ENCODE measurements at places on chromosomes 3 and 15.

DNA sequence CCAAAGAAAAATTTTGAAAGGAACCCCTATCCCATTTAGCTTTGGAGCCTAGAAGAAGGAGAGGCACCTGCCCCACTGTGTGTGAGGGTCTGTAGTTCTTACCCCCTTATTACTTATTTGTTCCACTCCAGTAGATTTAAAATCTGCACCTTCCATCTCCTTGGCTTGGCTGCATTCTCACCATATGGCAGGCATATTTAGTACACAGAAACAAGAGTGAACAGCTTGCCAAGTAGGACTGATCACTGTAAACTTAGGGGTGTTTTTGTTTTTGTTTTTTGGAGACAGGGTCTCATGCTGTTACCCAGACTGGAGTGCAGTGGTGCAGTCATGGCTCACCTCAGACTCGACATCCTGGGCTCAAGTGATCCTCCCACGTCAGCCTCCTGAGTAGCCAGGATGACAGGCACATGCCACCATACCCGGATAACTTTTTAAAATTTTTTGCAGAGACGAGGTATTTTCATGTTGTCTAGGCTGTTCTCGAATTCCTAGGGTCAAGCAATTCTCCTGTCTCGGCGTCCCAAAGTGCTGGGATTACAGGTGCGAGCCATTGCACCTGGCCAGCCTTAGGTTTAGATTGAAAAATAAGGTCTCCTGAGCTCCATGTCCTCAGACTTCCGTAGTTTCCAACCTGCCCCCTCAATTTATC is 14.1 kb upstream of the ANXA2 start:
- no peak for DNase-seq
- peaks cover 5% of the 10 kb centered on the region for H3K36me3 ChIP-seq
- no peaks in the 10 kb centered on the region for H3K27me3 ChIP-seq
- H3K27ac ChIP-seq: no peak overlapping the region

- DNase-seq: no peak
- no peak overlapping the region for H3K27ac ChIP-seq
- no peak overlapping the region for H3K4me3 ChIP-seq
- H3K36me3 ChIP-seq: no peaks in the 10 kb centered on the region
- H3K4me1 ChIP-seq: no peaks in the 10 kb centered on the region
- H3K27me3 ChIP-seq: no peaks in the 10 kb centered on the region
These were observed 31.4 kb upstream of the RARB start for GRCh38 chr3:25396686-25397085.

GRCh38 chr3:130835483-130835882 is 58.4 kb upstream of the ATP2C1 start:
- H3K4me3 ChIP-seq: no peak overlapping the region
- H3K36me3 ChIP-seq: no peaks in the 10 kb centered on the region
- H3K27ac ChIP-seq: no peak overlapping the region

GRCh38 chr3:43291546-43291945 is 5.2 kb downstream of the SNRK start:
- H3K4me3 ChIP-seq: peak overlapping the region; percentile 94
- no peaks in the 10 kb centered on the region for H3K27me3 ChIP-seq
- DNase-seq: no peak
- H3K36me3 ChIP-seq: peaks cover 31% of the 10 kb centered on the region

- no peaks in the 10 kb centered on the region for H3K27me3 ChIP-seq
- no peak overlapping the region for H3K4me3 ChIP-seq
- no peaks in the 10 kb centered on the region for H3K36me3 ChIP-seq
- DNase-seq: no peak
These were observed 339.8 kb upstream of the WNT5A start for GRCh38 chr3:55826731-55827496.

DNA sequence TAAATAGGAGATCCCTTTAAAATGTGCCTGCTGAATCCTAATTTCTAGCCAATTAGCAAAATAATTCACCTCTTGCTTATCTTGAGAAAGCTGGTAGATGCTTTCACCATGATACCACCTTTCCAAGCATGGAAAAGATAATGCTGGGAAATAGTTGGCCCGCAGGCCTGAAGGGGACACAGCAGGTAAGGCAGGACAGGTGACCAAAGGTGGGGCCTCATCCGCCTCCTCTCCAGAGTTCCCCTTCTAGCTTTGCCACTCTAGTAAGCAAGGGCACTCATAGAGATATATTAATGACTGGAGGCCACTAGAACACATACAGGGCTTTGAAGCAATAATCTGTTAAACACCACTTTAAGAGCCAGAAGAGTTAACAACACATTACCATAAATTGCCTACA is 45.5 kb downstream of the SATB1 start:
- H3K36me3 ChIP-seq: peaks cover 79% of the 10 kb centered on the region
- no peaks in the 10 kb centered on the region for H3K27me3 ChIP-seq
- no peak for DNase-seq
- peaks cover 47% of the 10 kb centered on the region for H3K4me1 ChIP-seq
- no peak overlapping the region for H3K4me3 ChIP-seq

GRCh38 chr3:152031321-152031720 is 157.9 kb downstream of the SUCNR1 start:
- no peaks in the 10 kb centered on the region for H3K4me1 ChIP-seq
- H3K4me3 ChIP-seq: no peak overlapping the region
- no peaks in the 10 kb centered on the region for H3K36me3 ChIP-seq
- no peak for DNase-seq

GRCh38 chr3:43194490-43195114 is 88.7 kb upstream of the POMGNT2 start:
- H3K4me1 ChIP-seq: peaks cover 58% of the 10 kb centered on the region
- peak; percentile 85 for DNase-seq
- peaks cover 15% of the 10 kb centered on the region for H3K27me3 ChIP-seq
- peaks cover 3% of the 10 kb centered on the region for H3K36me3 ChIP-seq
- H3K4me3 ChIP-seq: peak overlapping the region; percentile 25

DNA sequence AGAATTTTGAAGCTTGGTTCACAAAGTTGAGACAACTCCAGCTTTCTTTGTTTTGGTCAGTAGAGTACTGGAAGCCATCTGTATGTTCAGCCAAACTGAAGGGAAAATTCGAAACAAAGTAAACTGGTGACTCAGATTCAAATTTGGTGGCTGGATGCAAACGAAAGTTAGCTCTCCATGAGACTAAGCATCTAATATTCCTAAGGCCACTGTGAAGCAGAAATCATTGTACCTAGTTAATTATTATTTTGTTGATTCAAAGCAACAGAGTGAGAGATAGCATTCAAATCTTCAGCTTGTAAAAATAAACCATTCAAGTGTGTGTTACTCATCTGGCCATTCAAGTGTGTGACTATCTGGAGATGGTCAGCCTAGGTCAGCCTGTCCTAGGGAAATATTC is 42.1 kb downstream of the NR2F2 start:
- H3K36me3 ChIP-seq: peaks cover 2% of the 10 kb centered on the region
- no peak overlapping the region for H3K4me3 ChIP-seq
- no peaks in the 10 kb centered on the region for H3K4me1 ChIP-seq
- no peak overlapping the region for H3K27ac ChIP-seq

- H3K4me1 ChIP-seq: peaks cover 8% of the 10 kb centered on the region
- H3K36me3 ChIP-seq: no peaks in the 10 kb centered on the region
- peak overlapping the region; percentile 52 for H3K27ac ChIP-seq
- no peak for DNase-seq
- no peak overlapping the region for H3K4me3 ChIP-seq
- no peaks in the 10 kb centered on the region for H3K27me3 ChIP-seq
These were observed 238.0 kb upstream of the CTNNB1 start for GRCh38 chr3:40961104-40961857.

GRCh38 chr3:83033133-83033532 is 1271.7 kb upstream of the GBE1 start:
- no peaks in the 10 kb centered on the region for H3K4me1 ChIP-seq
- H3K36me3 ChIP-seq: no peaks in the 10 kb centered on the region
- no peak overlapping the region for H3K27ac ChIP-seq
- H3K4me3 ChIP-seq: no peak overlapping the region

- H3K4me3 ChIP-seq: no peak overlapping the region
- no peaks in the 10 kb centered on the region for H3K36me3 ChIP-seq
- DNase-seq: no peak
- H3K4me1 ChIP-seq: no peaks in the 10 kb centered on the region
These were observed 78.2 kb downstream of the CLSTN2 start for GRCh38 chr3:140013220-140013619.

DNA sequence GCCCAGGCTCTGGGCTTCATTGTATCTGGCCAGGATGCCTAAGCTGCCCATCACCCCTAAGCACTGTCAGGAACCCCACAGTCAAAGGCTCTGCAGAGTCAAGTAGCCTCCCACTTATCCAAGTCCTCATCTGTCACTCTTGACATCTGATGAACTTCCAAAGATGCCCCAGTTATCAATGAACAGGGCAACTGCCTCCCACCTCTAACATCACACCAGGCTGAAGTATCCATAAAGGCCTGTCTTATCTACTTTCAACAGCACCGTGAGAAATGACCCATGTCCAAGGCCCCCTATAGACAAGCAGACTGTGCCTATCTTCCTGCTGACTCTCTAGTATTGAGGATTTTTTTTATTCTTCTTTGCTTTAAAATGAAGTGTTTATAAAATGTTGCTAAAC is 56.4 kb downstream of the TRIM69 start:
- no peaks in the 10 kb centered on the region for H3K36me3 ChIP-seq
- DNase-seq: peak; percentile 45
- peaks cover 18% of the 10 kb centered on the region for H3K4me1 ChIP-seq
- peaks cover 1% of the 10 kb centered on the region for H3K27me3 ChIP-seq

GRCh38 chr3:128488636-128488990 is 4.4 kb downstream of the GATA2 start:
- H3K4me3 ChIP-seq: peak overlapping the region; percentile 65
- peak; percentile 66 for DNase-seq
- H3K27me3 ChIP-seq: peaks cover 67% of the 10 kb centered on the region
- peak overlapping the region; percentile 42 for H3K27ac ChIP-seq

DNA sequence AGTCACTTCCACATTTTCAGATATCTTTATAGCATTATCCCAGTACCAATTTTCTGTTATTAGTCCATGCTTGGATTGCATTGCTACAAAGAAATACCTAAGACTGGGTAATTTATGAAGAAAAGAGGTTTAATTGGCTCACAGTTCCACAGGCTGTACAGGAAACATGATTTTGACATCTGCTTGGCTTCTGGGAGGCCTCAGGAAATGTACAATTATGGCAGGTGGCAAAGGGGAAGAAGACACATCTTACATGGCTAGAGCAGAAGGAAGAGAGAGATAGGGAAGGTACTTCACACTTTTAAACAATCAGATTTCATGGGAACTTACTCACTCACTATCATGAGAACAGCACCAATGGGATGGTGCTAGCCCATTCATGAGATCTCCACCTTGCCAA is 172.3 kb upstream of the GPR149 start:
- no peak for DNase-seq
- no peak overlapping the region for H3K4me3 ChIP-seq
- no peak overlapping the region for H3K27ac ChIP-seq
- H3K27me3 ChIP-seq: no peaks in the 10 kb centered on the region

GRCh38 chr3:133079621-133080020 is 41.4 kb downstream of the TMEM108 start:
- no peak overlapping the region for H3K27ac ChIP-seq
- no peak for DNase-seq
- H3K4me1 ChIP-seq: no peaks in the 10 kb centered on the region
- no peak overlapping the region for H3K4me3 ChIP-seq
- H3K27me3 ChIP-seq: peaks cover 2% of the 10 kb centered on the region

GRCh38 chr3:67640023-67640660 is 14.3 kb downstream of the SUCLG2 start:
- peaks cover 34% of the 10 kb centered on the region for H3K36me3 ChIP-seq
- DNase-seq: no peak
- H3K4me3 ChIP-seq: no peak overlapping the region
- no peaks in the 10 kb centered on the region for H3K27me3 ChIP-seq
- no peak overlapping the region for H3K27ac ChIP-seq
- H3K4me1 ChIP-seq: peaks cover 22% of the 10 kb centered on the region

DNA sequence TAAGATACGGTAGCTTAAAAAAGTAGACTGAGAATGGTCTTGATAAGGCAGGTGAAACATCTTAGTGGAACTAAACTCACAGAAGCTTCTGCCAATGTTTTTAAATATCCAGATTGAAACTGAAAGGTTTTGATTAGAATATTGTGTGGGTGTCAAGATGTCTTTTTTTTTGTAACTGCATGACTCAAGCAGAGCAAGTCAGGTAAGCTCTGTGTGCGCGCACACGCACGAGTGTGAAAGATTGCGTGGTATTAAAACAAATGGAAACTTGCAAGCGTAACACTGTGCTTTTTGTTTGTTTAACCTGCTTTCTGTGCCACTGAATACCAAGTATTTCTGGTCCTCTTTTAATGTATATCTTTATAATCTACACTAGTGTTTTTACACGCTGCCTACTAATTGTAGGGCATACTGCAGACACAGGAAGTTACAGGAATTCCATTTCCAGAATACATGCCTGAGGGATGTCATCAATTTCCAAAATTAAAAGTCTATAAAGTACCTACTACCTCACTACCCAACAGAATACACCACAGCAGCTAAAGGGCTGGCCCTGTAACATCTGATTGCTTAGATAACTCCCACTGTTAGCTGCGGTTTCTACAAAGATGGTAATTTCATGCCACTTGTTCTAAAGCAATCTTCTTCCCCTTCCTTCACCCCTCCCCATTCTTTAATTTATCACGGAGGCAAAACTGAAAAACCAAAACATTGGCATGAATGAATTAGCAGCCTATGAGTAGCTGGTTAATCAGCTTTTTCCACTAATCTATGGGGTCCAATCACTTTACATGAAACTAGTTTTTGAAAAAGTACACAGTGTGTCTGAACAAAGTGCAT is 472.8 kb downstream of the SHQ1 start:
- peaks cover 26% of the 10 kb centered on the region for H3K36me3 ChIP-seq
- no peaks in the 10 kb centered on the region for H3K27me3 ChIP-seq
- H3K4me1 ChIP-seq: peaks cover 47% of the 10 kb centered on the region
- H3K4me3 ChIP-seq: peak overlapping the region; percentile 43
- H3K27ac ChIP-seq: peak overlapping the region; percentile 80

DNA sequence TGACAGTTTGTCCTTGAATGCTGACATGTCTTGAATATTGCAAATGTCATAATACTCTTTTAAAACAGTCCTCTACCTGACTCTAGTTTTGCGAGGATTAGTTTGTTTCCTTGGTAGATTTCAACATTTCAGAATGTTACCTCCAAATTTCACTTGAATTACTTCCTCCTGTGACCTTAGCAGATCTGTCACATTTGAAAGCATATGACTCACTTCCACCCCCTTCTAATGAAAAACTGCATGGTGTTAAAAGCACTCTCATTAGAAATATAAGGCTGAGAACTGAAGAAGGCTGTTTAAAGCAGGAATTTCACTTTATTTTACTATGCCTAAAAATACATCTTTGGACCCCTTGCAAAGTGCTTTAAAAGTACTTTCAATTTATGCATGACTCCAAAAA is 598.7 kb upstream of the TGFBR2 start:
- H3K27ac ChIP-seq: no peak overlapping the region
- DNase-seq: no peak
- H3K36me3 ChIP-seq: no peaks in the 10 kb centered on the region

- no peak overlapping the region for H3K27ac ChIP-seq
- no peak overlapping the region for H3K4me3 ChIP-seq
- DNase-seq: no peak
- H3K4me1 ChIP-seq: no peaks in the 10 kb centered on the region
- H3K36me3 ChIP-seq: no peaks in the 10 kb centered on the region
These were observed 260.9 kb downstream of the TIGIT start for GRCh38 chr3:114554731-114555130.

GRCh38 chr3:158671821-158672214 is 630 bp downstream of the LXN start:
- no peaks in the 10 kb centered on the region for H3K27me3 ChIP-seq
- peaks cover 24% of the 10 kb centered on the region for H3K4me1 ChIP-seq
- peak; percentile 58 for DNase-seq
- H3K4me3 ChIP-seq: peak overlapping the region; percentile 96
- H3K27ac ChIP-seq: peak overlapping the region; percentile 95
